ENCODE measurements at places on chromosomes 1 and 21. TPM values are rescaled to one million over a fixed set of nuclear protein-coding genes. Genes with fewer than 3 reads are reported as not detected.

GRCh38 chr1:66327588-66327987, 206.4 kb upstream of the SGIP1 start:
- DNase-seq = no peak

DNA sequence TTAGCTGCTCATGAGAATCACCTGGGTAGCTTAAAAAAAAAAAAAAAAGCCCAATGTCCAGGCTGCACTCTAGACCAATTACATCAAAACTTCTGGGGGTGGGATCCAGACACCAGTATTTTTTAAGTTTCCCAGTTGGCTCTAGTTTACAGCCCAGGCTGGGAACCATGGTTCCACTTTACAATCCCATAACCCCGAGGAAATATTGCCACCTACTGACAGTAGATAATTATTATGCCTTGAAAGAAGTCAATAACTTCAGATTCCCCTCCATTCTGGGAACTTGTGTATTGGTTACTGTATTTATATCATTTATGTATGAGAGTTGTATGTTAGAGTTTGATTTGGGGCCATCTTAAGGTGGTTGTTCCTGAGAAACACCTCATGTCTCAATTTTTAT, 100.2 kb downstream of the SPATA46 start:
- no peak for DNase-seq

- no peak for DNase-seq
Observed at GRCh38 chr1:60126723-60127122, 53.2 kb upstream of the C1orf87 start.

- no peak for DNase-seq
Observed at GRCh38 chr1:38135625-38136414, 89.2 kb upstream of the POU3F1 start.

DNA sequence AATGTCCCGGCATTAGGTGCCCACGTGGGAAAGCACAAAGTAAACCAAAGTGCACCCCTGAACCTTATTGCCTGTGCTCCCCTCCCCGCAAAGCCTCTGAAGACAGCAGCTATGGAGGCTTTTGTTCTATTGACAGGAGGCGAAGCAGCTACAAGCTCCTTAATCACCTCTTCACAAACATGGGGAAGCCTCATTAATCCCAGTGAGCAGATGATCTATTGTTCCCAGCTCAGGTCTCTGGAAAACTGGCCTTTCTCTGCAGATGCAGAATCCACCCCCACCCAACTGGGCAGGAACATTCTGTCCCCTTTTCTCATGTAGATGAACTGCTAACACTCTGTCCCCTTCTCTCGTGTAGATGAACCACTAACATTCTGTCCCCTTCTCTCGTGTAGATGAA, 190.5 kb upstream of the CSF3R start:
- DNase-seq = no peak

GRCh38 chr21:35521293-35521692, 472.2 kb upstream of the RUNX1 start:
- no peak for DNase-seq

- no peak for DNase-seq
Observed at GRCh38 chr1:50929376-50929958, 30.6 kb downstream of the FAF1 start.

DNA sequence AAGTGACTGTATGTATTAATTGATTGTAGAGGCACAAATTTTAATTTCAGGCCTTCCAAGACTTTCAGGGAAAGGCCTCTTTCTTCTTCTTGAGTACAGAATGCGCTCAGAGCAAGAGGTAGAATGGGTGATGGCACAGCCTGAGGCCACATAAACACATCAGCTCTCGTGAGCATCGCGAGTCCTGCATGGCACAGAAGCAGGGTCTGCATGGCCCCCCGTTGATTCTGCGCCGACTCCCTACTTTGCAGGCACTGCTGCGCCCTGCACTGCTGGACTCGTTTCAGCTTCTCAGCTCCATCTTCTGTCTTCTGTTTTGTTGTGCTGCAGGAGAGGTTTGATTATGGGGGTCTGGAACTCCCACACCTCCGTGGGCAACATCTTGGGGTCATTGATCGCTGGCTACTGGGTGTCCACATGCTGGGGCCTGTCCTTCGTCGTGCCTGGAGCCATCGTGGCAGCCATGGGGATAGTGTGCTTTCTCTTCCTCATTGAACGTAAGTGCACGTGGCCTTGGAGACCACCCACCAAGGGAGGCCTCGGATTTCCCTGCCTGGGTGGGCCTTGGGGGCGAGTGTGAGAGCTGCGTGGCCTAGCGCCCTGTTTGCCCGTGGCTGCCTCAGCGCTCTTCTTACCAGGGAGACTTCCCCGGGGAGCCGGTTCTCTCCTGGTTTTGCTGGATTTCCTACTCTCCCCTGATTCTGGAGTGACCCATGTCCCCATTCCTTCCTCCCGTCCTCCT, 29.6 kb downstream of the SLC37A1 start:
- DNase-seq = no peak

- no peak for DNase-seq
Observed at GRCh38 chr1:20632386-20632785, 872 bp upstream of the PINK1 start.

GRCh38 chr1:204194771-204195170, 1.5 kb downstream of the KISS1 start:
- DNase-seq = no peak

GRCh38 chr21:38912789-38913119, 107.0 kb downstream of the ETS2 start:
- no peak for DNase-seq

DNA sequence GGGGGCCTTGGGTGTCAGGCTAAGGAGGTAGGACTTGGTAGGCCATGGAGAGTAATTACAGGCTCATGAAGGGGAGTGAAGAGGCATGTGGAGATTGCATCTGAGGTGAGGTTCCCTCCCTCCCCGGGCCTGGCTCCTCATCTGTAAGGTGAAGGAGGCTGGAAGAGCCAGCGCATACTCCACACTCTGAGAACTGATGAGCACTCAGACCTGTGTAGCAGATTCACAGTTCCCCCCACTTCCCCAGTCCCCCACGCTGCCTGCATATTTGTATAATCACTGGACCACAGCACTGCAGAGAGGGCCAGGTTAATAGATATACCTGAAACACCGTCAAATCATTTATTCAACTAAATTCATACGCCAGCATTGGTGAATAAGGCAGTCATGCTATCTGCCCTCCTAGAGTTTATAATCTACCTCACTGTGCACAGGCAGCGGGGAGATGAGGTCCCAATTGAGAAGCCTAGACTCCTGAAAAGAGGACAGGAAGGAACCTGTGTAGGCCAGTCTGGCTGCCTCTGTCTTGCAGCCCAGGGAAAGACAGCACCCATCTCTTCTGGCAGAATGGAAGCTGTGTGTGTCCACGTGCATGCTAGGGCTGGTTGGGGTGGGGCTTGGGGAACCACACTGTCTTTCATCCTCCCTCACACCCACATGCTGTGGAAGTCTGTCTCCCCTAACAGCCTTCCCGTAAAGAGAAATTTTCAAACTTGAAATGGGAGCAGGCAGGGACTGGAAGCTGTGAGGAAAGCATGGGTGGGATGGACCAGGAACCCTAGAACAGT, 110.6 kb upstream of the ATP1A1 start:
- DNase-seq = no peak

GRCh38 chr1:201899683-201900429, 11.2 kb downstream of the SHISA4 start:
- DNase-seq = no peak

DNA sequence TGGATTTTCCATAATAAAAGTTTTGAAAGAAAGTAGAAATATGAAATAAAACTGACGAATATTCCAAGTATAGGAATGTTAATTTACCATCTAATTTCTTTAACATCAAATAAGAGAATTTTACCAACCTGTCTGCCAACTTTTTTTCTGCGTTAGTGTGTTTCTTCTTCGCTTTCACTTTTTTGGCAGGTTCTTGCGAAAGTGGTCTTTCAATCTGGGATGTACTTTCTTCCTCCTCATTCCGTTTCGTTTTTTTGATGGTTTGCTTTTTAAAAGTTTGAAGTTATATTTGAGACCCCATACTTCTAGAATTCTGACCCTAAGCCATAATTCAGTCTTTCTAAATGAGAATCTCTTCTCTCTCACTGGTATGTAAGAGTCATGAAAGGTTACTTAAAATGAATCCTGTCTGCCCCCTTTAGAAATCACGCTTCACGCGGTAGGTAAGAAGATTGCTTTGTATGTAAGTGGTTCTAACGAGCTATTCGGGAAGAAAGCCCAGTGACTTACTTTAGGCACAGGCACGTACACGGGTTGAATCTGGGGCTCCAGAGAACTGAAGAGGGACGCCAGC, 580 bp downstream of the RBM34 start:
- no peak for DNase-seq

GRCh38 chr1:180503280-180503862, 994 bp upstream of the ACBD6 start:
- peak; percentile 35 for DNase-seq

DNA sequence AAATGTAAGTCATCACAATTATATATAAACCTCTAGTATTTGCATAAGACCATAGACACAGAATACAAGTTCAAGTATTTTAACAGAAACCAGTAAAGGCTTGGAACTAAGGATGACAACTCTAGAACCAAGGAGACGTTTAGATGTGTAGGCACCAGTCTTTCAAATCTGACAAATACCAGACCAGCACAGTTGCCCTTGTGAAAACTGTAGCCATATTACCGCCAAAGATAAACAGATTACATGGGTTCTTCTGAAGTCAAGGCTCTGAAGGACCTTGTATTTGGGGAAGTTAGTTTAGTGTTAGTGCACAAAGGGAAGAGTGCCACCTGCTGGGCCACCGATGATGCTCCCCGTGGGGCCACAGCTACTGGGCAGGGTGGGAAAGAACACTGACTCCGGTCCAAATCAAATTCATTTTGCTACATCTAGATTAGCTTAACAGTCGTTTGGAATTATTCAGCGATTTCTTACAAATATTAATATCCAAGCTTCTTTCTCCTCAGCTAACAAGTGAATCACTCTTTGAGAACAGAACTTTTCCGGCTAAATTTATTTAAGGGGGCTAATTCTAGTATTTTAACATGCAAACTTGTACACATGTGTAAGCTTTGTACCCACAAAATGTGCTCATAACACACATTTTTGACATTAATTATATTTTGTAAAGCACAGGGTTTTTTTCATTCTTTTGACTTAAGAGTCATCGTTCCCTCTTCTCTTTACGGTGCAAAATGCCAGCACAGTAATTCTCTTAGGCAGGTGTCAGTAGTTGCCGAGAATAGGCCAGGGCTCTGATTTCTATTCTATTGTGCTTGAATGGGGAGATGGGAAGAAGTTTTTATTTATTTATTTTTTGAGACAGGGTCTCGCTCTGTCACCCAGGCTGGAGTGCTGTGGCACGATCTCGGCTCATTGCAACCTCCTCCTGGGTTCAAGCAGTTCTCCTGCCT, 8.0 kb upstream of the NIBAN1 start:
- peak; percentile 67 for DNase-seq

DNA sequence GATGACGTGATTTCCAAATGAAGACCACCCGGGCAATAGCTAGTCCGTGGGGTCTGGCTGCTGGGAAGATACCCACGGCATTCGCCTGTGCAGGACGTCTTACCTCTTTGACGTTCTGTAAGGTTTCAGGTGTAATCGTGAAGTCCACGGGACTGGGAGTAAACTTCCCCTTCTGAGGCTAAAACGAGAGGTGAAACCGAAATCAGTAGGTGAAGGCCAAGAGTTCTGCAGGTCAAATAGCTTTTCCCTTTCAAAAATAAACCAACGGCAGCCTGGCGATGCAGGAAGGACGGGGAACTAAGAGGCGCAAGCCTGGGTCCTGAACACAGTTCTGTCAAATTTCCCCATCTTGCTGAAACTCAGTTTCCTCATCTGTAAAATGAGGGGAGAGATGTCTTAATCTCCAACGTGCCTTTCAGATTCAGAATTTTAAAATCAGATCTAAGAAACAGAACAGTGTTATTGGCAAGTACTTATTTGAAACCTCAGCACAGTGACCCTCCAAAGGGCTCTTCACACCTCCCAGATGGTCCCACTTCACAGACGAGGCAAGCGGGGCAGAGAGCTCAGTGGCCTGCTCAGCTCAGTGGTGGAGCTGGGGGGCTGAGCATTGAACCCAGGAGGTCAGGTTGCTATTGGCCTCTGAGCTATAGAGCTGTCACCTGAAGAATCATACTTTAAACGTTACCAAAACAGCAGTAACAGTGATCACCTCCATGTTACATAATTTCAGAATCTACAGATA, 34.7 kb downstream of the VPS26C start:
- no peak for DNase-seq

DNA sequence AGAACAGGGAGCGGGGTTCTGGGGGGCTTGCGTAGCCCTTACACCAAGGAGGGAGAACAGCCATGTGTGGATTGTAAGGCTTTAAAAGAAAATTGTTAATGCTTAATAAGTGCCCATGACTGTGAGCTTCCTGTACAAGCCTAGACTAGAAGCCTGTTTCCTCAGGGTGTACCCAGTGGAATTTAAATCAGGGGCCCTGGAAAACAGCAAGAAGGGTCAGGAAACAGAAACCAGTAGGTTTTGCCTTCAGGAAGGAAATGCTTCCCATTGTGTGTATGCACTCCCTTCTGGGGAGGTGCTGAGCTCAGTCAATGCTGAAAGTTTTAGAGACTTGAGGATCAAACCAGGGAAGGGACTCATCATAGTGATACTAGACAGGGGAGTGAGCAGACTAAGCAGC, 12.7 kb downstream of the UTP11 start:
- no peak for DNase-seq

DNA sequence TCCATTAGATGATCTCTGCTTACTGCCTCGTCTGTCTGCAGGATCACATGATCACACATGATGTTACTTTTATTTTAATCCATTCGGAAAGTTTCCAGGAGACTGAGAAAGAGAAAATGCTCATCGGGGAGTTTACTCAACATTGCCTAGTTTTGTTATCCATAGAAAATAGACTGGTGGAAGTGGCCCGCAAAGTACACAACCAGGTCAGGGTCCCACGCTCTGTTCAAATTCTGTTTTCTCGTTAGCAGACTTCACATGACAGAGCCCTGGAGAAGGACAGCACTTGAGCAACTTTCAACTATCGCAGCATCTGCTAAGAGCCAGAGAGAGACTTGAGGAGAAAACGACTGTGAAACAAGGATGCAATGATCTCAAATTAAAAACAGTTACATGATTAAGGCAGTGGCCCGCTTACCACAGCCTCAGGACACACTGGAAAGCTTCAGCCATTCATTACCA, 44.2 kb downstream of the ADAMTS1 start:
- DNase-seq = no peak

- DNase-seq = no peak
Observed at GRCh38 chr1:93810316-93810715, 68.7 kb downstream of the DNTTIP2 start.

Gene TMEM269
- total RNA-seq = 0.20 TPM

Gene RPTN
- total RNA-seq = not detected

Gene CYP4A22
- not detected for total RNA-seq

Gene AGBL4
- total RNA-seq = not detected

Gene GNL2
- total RNA-seq = 35.1 TPM

Gene CHI3L2
- total RNA-seq = 1.2 TPM

Gene TMPRSS15
- total RNA-seq = not detected

Gene TMEM240
- 0.67 TPM for total RNA-seq

Gene CRABP2
- total RNA-seq = 0.73 TPM
